ENCODE measurements at places on chromosomes 4 and X. TPM values are rescaled to one million over a fixed set of nuclear protein-coding genes. Genes with fewer than 3 reads are reported as not detected.

SHROOM3 gene
- not detected for polyA plus RNA-seq

DNA sequence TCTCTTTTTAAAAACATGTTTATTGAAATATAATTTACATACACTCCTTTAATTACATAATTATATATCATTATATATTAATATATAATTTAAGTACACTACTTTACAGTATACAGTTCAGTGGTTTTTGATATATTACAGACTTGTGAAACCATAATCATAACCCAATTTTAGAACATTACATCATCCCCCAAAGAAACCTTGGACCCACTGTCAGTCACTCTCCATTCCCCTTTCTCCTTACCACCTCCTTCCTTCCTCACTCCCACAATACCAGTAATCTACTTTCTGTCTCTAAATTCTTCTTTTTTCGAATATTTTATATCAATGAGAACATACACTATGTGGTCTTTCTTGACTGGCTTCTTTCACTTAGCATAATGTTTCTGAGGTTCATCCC, 17.9 kb upstream of the EXOSC9 start:
- DNase-seq = no peak

- DNase-seq = no peak
Measured at GRCh38 chr4:74279716-74280115, 28.6 kb upstream of the EPGN start.

DNA sequence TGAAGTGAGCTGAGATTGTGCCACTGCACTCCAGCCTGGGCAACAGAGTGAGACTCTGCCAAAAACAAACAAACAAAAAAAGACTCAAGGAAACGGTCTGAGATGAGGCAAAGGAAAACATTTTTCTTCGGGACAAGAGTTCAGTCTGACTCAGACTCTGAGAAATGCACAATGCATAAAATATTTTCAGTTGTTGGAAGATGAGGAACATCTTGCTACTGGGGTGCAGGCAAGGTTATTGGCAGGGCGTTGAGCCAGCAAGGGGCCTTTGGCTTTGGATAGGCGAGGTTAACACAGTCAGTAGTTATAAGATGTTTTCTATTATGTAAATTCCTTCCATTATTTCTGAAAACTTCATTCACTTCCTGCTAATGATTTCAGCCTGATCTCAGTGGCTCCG, 96.1 kb upstream of the VCX start:
- no peak for DNase-seq

- no peak for DNase-seq
Measured at GRCh38 chr4:14771094-14771493, 231.2 kb upstream of the CPEB2 start.

DNA sequence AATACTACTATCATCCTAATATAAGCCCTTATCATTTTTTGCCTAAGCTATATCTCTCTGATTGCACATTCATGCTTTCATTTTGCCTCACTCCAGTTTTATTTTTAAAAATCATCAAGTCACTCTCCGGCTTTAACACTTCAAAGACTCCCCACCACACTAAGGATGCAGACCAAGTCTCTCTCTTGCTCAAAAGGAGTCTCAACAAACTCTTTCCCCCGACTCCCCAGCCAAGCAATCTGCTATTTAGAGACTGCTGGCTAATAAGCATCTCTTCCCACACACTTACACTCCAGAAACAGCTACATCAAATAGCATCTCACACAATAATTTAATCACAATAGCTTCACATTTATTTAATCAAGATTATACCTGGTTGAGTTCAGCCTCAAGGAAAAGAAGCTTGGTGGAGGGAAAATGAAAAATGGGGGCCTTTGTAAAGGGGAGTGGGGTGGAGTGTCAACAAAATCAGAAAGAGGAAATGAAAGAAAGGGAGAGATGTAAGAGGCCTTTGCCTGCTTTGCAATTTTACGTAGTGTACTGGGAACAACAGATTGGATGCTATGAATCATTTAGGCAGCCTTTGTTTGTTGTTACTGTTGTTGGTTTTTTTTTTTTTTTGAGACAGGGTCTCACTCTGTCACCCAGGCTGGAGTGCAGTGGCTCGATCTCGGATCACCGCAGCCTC, 104.1 kb upstream of the MCF2 start:
- DNase-seq = no peak

GRCh38 chrX:31287861-31288260, 216.0 kb upstream of the FTHL17 start:
- DNase-seq = no peak

DNA sequence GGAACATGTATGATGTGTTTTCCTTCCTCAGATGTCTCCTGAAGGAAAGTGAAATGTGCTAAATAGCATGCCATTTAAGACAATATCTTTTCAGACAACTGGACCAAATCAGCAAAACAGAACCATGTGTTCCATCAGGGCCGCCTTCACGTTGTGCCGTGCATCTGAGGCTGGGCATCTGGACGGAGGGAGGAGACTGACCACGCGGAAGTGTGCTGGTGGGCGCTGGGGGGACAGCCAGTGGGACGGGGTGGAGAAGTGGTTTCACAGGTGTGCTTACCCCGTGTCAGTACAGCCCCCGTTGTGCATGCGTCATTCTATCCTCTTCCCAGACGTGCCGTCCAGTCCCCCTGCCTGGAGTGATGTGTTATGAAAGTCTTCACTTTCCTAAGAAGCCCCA, 342.1 kb upstream of the FAT1 start:
- DNase-seq = no peak
